Glomerular endothelial cell (primary cell): ENCODE measurements at places on chromosomes 3 and 15. TPM values are rescaled to one million over a fixed set of nuclear protein-coding genes. Genes with fewer than 3 reads are reported as not detected.

The GLDN gene
- not detected in 2 replicates for total RNA-seq

The SYNPR gene
- total RNA-seq, result not detected in 2 replicates

The HDDC3 gene
- 15.7 and 26.7 TPM in 2 replicates for total RNA-seq

The RAB6B gene
- 3.8 and 4.3 TPM in 2 replicates for total RNA-seq

The BFSP2 gene
- not detected in 2 replicates for total RNA-seq

The SGO1 gene
- 1.7 and 4.3 TPM in 2 replicates for total RNA-seq

The FANCD2 gene
- 5.3 and 14.6 TPM in 2 replicates for total RNA-seq

The GFM1 gene
- 50.4 and 82.1 TPM in 2 replicates for total RNA-seq

The MUC20 gene
- total RNA-seq, result 0.10 TPM in 1 of 2 replicates, not detected in the other

The GPR171 gene
- not detected in 2 replicates for total RNA-seq

The C3orf70 gene
- 2.4 and 2.7 TPM in 2 replicates for total RNA-seq
